ENCODE measurements at places on chromosomes 3 and 15.
A peak's percentile ranks its signal among the peaks of the same experiment; 100 is the strongest.

DNA sequence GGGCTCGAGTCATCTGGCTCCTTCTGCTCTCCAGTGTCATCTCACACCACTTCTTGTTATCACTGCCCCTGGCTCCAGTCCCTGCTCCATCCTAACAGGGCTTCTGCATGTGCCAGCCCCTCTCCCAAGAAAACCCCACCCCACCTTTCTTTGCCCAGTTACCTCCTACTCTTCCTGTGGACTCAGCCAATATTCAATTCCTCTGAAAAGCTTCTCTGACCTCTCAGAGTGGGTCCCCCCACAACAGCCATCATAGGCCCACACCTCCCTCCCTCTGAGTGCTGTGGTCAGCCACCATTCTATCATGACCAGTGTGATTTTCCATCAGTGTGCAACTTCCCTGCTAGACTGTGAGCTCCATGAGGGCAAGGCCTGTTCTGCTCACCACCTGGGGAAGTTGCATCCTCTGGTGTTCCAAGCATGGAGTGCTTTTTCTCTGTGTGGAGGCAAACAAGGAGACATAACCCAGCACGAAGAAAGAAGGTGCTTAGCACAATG lies 71.6 kb downstream of the ADCY5 start:
- DNase-seq: no peak

DNA sequence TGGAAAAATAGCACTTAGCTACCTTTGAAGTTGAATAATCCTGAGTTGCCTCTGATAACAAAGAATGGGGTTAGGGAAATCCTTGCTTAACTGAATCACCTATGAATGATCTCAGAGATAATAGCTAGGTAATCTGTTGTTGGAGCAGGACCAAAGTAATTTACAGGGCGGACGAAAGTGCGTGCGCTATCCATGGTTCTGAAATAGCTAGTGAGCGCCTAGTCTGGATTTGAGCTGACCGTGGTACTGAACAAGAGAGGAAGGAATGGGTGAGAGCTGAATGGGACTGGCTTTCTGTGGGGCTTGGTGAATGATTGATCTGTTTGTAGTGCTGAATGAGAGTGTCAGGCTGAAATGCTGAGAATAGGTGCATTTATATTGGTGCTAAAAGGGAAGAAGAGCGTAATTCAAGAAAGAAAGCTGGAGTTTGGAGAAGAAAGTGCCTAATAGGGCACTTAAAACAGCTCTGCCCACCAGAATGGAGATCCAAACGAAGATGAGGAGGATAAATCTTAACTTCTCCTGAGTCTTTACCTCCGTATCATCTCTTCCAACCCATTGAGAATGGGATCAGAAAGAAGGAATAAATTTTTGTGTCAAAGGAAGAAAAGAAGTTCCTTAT lies 10.1 kb downstream of the SCN10A start:
- DNase-seq: peak; percentile 81

DNA sequence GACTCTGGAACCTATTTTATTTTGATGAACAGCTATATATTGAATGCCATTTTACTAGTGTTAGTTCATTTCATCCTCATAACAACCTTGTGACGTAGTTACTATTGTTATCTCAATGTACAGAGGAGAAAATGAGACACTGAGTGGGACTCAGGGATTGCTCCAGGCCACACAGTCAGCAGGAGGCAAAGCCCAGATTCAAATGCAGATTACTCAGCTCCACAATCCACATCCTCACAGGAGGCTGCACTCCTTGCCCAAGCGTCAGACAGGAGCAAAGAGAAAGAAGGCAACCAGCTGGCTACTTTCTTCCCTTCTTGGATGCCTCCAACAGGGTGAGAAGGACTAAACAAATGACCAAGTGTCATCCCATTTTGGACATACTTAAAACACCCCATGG lies 92.0 kb upstream of the CCDC54 start:
- DNase-seq: no peak

- DNase-seq: peak; percentile 58
These were observed 891 bp upstream of the TOP2B start for GRCh38 chr3:25665315-25666280.

- DNase-seq: no peak
These were observed 123.4 kb downstream of the ABI3BP start for GRCh38 chr3:100869787-100870186.

DNA sequence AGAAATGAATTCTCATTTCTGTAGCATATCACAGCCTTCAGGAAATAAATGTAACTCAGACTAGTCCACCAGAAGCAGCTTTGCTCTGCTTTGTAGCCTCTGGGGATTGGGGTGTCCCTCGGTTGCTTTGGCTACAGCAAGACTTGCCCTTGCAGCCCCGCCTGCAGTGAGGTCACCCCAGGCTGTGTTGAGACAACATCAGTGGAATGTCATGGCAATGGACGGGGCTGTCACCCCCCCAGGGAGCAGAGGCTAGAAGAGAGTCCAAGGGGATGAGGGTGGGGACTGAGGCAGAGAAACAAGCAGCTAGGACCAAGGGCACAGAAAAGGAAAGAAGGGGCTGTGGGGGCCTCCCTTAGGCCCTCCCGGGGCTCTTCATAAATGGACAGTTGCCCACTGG lies 854 bp downstream of the CLEC3B start:
- DNase-seq: no peak

- no peak for DNase-seq
These were observed 3.1 kb downstream of the CCDC33 start for GRCh38 chr15:74239051-74239705.

DNA sequence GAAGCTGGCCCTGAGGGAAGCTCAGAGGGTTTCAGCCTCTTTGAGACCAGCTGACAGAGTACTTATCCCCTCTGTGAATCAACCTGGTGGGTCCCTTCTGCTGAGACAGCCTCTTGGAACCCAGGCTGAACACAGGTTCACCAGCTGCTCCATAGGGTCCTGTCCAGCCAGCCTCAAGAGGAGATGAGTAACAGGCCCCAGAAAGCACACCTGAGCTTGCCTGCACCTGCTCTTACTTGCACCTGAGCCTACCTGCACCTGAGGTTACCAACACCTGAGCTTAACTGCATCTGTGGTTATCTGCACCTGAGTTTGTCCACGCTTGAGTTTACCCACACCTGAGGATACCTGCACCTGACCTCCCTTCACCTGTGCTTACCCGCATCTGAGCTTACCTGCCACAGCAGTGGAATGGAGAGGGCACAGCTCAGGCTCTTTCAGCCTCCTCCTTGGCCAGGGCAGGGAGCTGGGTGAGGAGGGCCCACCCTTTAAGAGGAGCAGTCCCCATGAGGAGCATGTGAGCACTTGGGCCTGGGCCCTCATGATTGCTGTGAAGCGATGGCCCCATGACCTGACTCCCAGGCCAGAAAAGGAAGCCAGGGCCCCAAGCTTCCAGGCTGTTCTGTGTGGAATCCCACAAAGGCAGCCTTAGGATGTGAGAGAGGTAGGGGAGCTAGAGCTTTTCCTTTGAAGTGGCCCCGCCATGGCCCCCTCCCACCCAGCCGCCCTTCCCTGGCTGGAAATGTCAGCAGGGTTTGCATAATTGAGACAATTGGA lies at the start of gene TRPM1:
TSS of gene TRPM1 (minus strand) at position 464 of the 777 bp plus-strand sequence. CDS start 20,370 bp downstream, outside the sequence.
- DNase-seq: no peak

GRCh38 chr3:177035676-177036075 lies 161.6 kb downstream of the TBL1XR1 start:
- DNase-seq: no peak

DNA sequence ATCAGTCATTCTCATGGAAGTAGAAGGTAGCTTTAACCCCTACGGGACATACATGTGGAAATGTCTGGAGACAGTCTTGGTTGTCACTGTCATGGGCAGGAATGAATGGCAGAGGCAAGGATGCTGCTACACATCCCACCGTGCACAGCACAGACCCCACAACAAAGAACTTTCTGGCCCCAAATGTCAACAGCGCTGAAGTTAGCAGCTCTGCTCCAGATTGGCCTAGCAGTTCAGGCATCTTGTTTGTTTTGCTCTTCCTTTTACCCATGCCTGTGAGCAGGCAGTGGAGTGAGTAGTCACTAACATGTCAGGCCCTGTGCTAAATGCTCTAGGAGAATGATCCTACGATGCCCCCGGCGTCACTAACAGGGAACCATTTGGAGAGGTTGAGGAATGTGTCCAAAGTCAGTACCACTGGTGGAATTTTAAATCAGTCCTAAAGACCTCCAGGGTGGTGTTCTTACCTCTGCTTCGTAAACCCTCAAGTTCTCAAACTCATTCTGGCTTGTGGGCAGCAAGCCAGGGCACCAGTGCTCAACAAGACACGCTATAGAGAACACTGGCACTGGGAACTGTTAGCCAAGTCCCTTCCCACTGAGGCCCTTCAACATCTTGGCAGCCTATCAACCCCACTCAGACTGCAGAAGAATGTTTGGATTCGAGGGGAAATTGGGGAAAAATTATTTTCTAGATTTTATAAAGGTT lies 142.2 kb downstream of the FOXP1 start:
- no peak for DNase-seq

DNA sequence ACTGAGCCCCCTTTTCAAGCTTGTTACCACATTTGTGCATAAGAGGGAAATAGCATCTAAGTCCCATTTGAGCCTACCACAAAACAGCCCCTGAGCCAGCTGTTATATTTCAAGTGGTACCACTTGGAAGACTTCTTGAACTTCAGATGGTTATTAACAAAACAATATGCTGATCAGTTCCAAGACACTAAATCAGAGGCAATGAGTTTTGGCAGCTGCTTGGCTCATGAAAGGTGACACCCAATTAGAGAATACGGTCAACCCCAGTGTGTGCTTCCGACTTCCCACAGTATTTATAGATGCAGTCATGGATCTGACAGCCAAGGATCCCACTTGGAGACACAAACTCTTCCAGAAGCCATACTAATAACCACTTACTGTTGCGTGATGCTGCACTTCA lies 469.6 kb upstream of the PPP2R3A start:
- no peak for DNase-seq

DNA sequence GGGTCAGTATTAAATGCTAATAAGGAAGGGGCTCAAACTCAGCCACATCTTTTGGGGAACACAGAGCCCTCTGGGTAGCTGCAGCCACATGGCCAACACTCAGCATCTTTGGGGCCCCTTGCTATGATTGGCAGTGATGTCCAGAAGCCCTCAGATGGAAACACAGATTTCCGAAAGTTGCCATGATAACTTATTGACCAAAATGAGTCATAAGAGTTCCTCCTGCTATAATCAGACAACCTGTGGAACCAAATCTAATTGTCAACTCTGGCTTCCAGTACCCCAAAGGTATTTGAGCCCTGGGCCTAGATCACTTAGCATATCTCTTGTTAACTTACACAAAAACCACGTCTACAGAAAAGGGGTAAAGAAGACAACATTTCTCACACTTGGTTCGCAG lies 392.2 kb downstream of the KCNH8 start:
- DNase-seq: no peak

DNA sequence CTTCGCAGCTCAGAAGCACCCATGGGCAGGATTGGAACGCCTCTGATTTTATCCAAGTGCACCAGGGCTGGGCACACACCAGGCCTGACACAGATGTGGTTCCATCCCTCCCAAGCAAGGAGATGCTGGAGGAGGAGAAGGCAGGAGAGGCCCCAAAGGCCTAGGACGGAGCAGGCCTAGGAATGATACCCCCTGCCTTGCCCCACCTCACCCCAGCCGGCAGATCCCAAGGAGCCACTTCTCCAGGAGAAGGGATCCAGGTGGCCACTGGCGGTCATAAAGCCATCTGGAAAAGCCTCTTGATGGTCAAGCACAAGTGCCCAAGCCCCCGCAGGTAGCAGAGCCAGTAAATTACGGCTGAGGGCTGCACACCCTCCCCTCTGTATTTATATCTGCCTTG lies 211.8 kb downstream of the TBC1D2B start:
- no peak for DNase-seq
